ENCODE measurements at places on chromosomes 11 and 22.

- no peak for DNase-seq
Measured at GRCh38 chr11:48022445-48022844, 42.1 kb downstream of the PTPRJ start.

GRCh38 chr11:19316434-19316833, 75.7 kb upstream of the E2F8 start:
- peak; percentile 31 for DNase-seq

DNA sequence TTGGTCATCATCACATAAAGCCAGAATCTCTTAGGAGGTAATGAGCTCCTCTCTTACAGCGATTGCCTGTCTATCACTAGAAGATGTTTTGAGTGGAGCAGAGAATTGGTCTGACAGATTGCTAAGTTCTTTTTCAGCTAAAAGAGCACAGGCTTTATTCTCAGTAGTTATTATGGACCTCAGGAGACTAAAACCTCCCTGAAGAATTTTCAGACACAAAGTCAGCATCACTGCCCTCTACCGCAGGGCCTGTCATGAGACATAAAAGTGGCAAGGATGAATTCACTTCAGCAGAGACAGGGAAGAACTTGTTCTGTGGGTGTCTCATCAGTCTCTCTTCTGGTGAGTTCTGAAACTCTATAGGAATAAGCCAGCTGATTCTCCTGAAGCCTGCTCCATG, at the start of gene OR51I2:
Gene OR51I2, plus strand, starts transcription at position 301 of the 400 bp plus-strand sequence. CDS start 4,166 bp downstream, outside the sequence.
- DNase-seq: no peak

- DNase-seq: no peak
Measured at GRCh38 chr11:66068154-66068821, 1.8 kb upstream of the PACS1 start.

GRCh38 chr11:22454461-22455090, 116.4 kb downstream of the SLC17A6 start:
- no peak for DNase-seq

GRCh38 chr11:22512457-22512856, 113.2 kb downstream of the FANCF start:
- no peak for DNase-seq

DNA sequence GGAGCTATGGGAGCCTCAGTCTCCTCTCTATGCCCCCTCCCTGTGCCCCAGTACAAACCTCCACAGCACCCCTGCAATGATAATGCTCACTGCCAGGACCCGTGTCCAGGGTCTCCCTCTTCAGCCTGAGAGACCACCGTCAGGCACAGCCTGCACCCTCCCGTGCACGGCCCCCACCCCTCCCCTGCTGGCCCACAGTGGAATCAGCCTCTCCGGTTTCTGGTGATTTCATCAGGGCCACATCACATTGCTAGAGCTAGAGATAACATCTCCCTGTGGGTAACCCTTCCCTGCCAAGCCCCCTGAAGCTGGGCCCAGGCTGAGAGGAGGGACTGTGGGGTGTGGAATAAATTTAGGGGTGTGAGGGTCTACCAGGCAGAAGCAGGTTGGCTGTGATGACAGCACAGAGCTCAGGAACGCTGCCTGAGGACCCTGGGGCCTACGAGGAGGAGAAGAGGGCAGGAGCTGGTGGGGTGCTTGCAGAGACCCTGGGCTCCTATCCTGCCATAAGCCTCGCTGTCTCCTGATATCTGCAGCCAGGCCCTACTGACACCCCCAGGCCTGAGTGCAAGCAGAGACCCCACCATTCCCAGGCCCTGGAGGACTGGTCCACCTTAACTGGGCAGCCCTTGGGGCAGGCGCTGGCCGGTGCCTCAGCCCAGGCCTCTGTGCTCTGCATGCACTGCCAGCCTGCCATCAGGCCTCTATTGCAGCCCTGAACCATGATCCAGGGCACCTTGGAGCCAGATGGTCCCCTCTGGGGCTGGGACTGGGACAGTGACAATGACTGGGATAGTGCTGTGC, at the start of gene KLHDC7B:
Gene KLHDC7B, plus strand, starts transcription at position 378 of the 804 bp plus-strand sequence. Its CDS starts 345 bp downstream, at position 723.
- DNase-seq: no peak

DNA sequence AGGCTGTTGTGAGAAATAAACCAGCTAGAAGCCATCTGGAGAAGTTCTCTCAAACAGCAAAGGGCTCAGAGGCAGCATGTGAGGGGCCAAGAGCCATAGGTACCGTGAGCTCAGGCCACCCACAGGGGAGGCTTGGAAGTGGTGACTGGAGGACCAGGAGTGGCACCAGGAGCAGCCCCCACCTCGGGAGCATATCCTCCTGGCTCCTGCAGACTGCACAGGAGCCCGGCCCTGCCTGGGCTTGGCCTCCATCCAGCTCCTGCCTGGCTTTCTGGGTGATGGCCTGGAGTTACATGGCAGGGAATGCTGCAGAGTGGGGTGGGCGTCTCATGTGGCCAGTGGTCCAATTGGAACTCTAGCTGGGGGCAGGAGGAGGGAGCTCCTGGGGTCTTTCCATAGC, 4.2 kb upstream of the MPPED1 start:
- DNase-seq: no peak

GRCh38 chr22:19870153-19871022, 15.7 kb upstream of the GNB1L start:
- no peak for DNase-seq
